ENCODE measurements at places on chromosomes 12 and 14.

DNA sequence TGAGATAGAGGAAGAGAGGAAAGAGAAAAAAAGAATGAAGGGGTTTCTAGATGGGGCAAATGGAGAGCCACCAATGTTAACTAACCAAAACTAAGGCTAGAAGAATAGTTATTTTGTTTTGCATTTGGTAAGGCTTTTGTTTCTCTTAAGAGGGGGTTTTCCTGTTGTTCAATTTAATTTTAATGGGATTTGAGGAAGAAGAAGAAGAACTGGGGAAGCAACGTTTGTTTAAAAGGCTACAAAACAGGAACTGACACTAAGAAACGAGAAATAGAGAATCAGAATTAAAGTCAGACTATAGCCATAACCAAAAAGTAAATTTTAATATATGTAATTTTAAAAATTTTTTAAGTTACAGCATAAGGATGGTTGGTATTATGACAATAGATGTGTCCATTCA is 13.7 kb downstream of the TXNDC16 start:
- DNase-seq: no peak

DNA sequence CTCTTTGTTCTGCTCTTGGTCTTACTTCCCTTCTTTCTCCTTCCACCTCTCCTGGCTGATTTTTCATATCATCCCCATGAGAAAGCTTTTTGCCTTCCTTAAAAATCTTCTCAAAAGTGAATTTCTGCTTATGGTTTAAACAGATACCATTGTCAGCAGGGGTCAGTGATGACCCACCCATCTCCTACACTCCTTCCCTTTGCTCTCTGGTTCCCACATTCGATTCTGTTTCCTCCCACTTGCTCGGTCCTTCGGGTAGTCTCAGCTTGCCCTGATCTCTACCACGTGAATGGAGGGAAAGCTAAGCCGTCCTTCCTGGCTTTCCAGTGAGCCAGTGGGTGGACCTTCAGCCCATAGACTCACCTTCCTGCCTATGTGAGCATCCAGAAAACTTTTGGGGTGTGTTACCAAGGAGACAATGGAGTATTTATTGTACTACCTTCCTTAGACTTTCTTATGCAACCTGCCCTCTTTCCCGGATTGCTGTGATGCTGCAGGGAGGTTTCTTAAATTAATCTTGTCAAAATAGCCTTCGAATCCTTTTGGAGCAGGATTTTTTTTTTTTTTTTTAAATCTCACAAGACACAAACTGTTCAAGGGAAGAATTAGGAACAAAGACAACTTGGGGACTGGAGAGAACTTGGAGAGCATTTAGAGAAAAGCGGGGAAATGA is 306.3 kb downstream of the CACNA1C start:
- no peak for DNase-seq

DNA sequence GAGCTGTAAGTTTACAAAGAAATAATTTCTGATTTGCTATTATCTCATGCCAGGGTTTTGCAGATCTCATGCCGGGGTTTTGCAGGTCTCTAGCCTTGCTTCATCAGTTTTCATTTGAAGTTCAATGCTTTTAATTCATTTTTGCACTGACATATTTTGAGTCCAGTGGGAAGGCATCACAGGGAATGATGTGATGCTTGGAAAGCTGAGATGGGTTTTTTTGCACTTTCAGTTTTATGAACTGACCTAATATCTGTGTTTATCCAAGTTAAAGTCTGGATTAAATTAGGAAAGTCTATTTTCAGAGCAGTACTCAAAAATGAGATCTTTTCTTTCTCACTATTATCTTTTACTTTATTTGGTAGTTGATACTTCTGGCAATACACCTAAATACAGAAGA is 23.6 kb upstream of the REP15 start:
- no peak for DNase-seq

DNA sequence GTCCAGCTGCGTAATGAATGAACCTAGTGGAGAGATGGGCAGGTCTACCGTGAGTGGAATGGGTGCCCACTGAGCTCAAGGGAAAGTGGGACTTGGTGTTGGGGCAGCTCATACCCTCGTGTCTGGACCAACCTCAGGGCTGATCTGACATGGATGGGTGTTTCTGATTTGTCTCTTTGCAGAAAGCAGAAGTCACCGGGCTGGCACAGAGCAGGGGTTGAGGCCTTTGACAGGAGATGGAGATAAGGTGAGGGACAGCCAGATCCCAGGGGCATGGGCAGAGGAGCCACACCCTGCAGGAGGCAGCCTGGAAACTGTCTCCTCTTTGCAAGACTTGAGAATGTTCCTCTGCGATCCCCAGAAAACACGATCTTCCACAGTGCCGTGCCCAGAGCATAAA is 20.9 kb upstream of the PPP1CC start:
- DNase-seq: no peak

- DNase-seq: no peak
Observed at GRCh38 chr12:27814851-27815591, 35.0 kb upstream of the MANSC4 start.

- no peak for DNase-seq
Observed at GRCh38 chr12:1796515-1797010, 23.8 kb upstream of the LRTM2 start.

- DNase-seq: no peak
Observed at GRCh38 chr12:28130625-28131598, 59.3 kb upstream of the CCDC91 start.

GRCh38 chr14:75578786-75579337 is 442 bp downstream of the FLVCR2 start:
- DNase-seq: no peak
